Naive thymus-derived CD8-positive, alpha-beta T cell (primary cell): ENCODE measurements at places on chromosomes 3 and 15. TPM values are rescaled to one million over a fixed set of nuclear protein-coding genes. Genes with fewer than 3 reads are reported as not detected.

TCAIM gene
- total RNA-seq: 23.7 TPM

ULK3 gene
- 83.6 TPM for total RNA-seq

ZNF662 gene
- 17.6 TPM for total RNA-seq

KBTBD13 gene
- total RNA-seq: not detected

AGBL1 gene
- not detected for total RNA-seq

ZNF860 gene
- total RNA-seq: 2.1 TPM

NT5DC2 gene
- 3.5 TPM for total RNA-seq

- no peak for DNase-seq
Observed at GRCh38 chr15:89402518-89402805, 67.8 kb upstream of the POLG start.

- no peak for DNase-seq
Observed at GRCh38 chr15:74837482-74838136, 5.3 kb downstream of the ULK3 start.

- DNase-seq: no peak
Observed at GRCh38 chr3:33167716-33168336, 50.8 kb downstream of the SUSD5 start.

DNA sequence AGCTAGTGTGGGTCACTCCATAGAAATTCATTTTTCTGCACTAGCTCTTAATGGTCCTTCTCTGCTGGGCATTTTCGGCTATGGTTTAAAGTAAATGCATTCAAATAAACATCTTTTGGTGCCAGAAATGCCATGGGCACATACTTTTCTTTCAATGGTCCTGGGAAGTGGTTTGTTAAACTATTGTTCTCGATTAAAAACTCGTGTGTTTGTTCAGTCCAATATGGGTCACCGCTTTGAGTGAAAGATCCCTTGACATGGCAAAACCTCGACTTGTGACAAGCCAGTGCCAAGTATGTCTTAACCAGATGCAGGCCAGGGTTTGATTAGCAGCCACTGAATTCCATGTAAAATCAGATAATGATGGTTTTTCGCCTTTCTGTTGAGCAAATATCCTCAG is 331.9 kb upstream of the WNT5A start:
- no peak for DNase-seq

- no peak for DNase-seq
Observed at GRCh38 chr3:14131134-14131533, 6.3 kb downstream of the TMEM43 start.

DNA sequence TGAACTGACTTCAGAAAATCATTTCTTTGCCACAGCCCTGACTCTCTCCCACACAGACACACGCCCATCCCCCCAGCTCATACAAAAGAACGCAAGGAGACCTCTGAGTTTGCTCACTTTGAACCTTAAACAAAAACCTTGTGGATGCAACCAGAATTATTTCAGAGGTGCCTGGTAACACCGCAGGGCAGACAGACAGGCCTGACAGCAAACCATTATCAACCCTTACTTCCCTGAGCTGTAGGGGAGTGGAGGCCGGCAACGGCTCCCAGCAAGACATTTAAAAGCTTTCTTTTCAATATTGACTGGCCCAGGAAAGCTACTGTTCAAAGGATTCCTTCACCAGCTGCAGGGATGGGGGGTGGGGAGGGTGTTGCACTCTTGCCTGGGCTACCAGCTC is 2.0 kb upstream of the EFCC1 start:
- no peak for DNase-seq

DNA sequence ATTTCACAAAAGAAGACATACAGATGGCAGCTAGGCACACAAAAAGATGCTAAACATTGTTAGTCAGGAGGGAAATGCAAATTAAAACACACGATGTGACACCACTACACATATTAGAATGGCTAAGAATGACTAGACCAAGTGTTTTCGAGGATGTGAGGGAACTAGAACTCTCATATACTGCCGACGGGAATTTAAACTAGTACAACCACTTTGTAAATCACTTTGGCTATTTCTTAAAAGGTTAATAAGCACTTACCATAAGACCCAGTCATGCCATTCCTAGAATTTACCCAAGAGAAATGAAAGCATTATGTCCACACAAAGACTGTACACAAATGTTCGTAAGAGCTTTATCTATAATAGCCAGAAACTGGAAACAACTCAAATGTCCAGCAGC is 5.6 kb downstream of the CEP70 start:
- DNase-seq: no peak

DNA sequence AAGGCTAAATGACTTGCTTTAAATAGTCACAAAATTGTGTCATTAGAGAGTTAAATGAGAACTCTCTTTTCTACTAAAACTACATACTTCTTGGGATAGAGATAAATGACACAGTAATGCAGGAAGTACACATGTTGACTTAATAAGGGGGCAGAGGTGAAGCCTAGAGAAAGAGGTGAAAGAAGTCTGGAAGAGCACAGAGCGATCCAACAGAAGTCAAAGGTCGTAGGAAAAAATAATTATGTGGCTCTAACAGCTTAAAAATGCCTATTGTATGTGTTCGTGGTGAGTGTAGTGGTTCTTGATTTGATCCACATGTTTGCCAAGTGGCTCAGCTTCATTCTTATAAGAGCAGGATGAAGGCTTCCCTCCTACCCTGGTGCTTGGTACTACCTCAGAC is 61.7 kb downstream of the TMEM212 start:
- DNase-seq: no peak

DNA sequence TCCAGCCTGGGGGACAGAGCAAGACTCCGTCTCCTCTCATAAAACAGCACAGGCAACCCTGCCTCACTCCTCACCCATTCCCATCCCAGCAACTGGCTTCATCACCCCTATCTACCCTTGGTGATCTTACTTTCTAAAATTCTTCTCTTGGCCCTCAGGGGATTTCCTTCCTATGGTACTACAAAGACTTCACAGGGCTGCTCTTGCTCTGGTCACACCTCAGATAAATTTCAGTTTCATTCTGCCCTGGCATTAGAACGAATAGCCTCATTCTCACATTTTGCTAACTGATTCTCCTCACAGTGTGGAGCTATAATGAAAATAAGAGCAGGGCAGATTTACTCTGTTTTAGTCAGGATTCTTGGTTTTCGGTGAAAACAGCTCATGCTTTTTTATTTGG is 22.1 kb upstream of the CRBN start:
- DNase-seq: no peak

DNA sequence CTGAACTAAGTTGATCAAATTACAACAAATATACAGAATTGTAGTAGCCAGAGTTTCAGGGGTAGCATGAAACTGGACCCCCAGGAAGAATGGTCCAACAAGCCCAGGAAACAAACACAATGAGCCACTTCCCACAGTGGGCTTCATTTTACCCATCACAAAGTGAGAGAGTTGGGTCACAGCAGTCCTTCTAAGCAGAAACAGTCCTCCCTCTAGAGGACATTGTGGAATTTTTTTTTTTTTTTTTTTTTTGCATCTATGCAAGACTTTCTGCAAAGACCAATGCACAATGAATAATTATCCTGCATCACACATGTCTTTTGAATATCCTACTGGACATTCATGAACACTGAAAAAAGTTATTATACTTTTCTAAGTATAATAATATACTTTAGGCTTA is 73.8 kb upstream of the ATP13A5 start:
- DNase-seq: no peak

DNA sequence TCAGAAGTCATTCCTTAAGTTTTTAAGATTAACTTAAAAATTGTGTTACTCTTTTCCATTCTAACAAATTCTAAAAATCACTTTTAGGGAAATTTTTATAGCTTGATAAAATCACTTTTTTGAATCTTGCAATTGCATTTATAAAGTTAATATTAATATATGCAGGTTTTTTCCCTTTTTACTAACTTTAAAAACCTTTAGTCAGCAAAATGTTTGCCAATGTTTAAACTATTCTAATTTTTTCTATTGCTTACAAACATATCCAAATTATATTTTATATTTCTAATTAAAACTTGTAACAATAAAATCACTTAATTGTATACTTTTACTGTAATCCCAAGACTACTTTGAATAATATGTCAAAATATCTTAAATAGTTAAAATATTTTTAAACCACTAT is 839.4 kb downstream of the TBL1XR1 start:
- no peak for DNase-seq

DNA sequence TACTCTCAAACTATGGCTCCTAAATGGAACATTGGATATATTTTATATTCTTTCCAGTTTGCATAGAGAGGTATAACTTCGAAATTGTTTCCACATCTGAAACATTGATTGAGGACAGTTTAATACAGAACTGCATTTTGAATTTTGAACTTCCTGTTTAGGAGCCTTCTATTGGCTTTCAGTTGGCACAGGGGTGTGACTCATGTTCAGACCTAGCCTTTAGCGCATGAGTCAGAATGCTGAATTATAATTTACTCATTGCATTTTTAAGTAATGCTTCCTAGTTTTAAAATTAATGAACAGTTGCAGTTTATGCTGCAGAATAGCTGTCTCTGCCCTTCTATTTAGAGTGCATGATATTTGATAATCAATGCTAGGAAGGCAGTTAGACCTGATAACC is 751.7 kb downstream of the CADM2 start:
- no peak for DNase-seq

DNA sequence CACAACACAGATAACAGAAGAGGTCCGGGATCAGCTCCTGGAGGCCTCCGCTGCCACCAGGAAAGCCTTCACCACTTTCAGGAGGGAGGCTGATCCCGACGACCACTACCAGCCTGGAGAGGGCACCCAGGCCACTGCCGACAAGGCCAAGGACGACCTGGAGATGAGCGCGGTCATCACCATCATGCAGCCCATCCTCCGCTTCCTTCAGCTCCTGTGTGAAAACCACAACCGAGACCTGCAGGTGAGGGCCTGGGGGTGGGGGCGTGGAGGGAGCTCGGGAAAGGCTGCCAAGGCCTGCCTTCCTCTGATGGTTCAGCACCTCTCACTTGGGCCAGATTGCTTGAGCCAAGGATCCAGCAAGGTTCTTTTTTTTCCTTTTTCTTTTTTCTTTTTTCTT is 210.7 kb upstream of the BHLHE40 start:
- no peak for DNase-seq

DNA sequence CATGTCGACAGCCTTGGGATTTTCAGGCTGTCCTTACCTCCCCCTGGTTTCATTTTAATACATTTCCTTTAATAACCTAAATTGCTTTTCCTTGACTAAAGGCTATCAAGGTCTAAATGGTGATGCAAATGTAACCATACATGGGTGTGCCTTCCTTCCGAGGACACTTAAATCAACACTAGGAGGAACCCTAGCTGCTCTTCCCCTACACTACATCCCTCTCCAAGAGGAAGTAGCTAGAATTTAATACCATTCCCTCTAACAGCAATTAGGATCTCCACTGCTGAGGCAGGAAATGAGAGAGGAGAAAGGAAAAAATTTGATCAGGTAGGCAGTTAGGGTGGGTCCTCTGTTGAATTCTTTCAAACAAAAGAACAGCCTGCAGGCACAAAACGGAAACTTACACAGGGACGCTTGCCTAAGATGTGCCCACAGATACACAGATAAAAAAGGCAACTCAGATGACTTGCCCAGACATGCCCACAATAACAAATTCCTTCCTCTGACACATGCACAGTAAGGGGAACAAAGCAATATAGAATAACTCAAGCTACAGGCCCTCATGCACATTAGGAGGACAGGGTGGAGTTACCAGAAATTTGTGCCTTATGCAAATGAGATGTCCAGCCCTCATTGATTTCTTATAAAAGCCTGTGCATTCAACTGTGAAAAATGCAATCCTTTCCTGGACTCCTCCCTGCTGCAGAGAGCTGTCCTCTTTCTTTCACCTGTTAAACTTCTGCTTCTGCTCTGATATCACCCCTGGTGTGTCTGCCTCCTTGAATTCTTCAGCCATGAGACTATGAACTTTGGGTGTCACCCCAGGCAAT is 1024.4 kb upstream of the CADM2 start:
- DNase-seq: no peak

- DNase-seq: no peak
Observed at GRCh38 chr3:25686766-25687165, 22.1 kb upstream of the TOP2B start.

- no peak for DNase-seq
Observed at GRCh38 chr3:85572426-85572825, 613.6 kb downstream of the CADM2 start.

DNA sequence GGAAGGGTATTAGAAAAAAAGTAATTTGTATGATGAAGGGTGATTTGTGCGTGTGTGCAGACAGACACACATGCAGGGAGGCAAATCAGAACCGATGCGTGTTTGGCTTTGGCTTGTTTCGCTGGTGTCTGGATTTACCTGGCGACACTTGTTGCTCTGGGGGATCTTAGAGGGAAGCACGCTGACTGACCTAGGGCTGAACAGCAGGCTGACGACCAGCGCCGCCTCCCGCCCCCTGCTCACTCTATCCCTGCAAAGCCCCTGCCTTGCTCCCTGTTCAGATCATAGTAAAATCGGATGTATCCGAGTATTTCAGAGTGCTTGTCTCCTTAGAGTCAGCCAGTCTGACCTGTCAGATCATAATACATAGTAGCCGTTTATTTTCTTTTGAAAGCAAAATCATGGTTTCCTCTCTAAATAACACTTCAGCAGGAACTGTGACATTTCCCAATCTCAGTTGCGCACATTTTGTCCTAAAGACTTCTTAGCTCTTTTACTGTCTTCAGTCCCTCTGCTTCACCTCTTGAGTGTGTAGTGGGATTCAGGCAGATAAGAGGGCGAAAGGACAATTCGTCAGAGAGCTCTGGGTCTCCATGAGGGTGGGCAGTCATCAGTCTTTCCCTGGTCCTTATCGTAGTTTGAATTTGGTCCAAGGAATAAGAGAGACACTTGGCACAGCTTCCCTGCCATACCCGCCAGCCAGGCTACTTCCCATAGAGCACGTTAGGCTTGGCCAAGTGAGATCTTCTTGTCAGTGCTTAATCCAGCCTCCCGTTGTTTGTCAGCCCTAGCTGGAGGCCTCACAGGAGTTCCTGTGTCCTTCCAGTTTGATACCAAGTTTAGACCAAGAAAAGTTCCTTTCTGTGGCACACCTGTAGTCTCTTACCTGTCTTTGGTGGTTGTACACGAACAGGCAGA is 97.4 kb downstream of the PGPEP1L start:
- no peak for DNase-seq

- no peak for DNase-seq
Observed at GRCh38 chr3:134008630-134009156, 21.0 kb downstream of the SLCO2A1 start.

DNA sequence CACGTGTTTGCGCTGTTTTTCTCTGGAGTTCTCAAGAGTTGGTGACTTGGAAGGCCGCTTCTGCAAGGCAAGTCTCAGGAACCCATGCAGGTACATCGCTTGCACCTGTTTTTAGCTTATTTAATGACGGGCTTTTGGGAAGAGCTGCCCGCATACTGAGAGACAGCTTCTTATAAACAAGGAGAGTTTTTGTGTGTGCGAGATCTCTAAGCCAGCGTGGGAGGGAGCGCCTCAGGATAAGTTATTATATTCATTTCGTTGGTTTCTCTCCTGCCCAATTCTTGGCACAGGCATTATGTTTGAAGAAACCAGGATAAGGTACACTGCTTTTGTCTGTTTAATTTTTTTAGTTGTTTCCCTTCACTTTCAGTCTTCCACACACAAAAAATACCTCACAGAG is 11.4 kb upstream of the SACM1L start:
- DNase-seq: no peak

DNA sequence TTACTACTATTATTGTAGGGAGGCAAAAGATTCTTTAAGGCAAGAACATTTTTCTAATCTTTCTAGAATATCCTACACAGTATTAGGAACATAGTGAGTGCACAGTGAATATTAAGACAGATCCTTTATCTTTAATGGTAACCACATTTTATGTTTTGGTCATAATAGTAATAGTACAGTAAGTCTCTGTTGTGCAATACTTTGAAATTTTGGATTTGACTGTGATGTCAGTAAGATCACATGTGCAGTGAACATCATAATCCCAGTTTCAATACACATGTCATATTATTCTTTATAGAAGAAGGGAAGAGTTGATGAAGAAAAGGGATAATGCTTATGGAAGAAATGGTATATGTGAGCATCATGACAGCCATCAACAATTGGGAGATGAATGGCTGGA is 10.7 kb downstream of the STT3B start:
- DNase-seq: no peak
